NCI-H748 treated with DMSO at 0.1 percent for 48 hours (cell line): ENCODE measurements at places on chromosomes 13 and 19.

DNA sequence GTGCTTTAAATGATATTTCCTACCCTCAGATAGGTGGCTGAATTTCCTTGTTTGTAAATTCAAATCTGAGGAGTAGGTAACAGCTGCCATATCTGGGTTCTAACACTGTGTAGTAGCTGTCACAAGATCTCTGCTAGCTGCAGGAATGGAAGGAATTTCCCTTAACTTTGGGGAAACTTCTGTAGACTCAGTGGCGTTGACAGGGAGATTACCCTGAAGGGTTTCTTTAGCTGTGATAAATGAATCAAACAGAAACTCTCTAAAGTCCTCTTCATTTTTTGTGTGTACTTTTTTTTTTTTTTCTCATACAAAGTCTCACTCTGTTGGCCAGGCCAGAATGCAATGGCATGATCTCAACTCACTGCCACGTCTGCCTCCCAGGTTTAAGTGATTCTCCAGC lies 5.3 kb upstream of the EPSTI1 start:
- no peak for DNase-seq

DNA sequence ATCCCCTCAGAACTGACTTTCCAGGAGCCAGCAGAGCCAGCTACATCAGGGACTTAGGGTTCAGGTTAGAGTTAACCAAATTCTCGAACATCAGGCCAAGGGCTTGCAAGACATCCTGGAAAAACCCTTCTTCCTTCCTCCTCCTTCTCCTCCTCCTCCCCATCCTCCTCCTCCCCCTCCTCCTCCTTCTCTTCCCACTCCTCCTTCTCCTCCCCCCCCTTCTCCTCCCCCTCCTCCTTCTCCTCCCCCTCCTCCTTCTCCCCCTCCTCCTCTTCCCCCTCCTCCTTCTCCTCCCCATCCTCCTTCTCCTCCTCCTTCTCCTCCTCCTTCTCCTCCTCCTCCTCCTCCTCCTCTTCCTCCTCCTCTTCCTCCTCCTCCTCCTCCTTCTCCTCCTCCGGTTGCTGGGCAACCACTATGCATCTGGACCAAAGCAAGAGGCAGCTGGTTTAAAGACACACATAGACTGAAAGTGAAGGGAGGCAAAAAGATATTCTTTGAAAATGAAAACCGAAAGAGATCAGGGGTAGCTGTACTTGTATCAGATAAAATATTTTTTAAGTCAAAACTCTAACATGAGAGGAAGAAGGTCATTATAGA lies 5.9 kb upstream of the CCL25 start:
- DNase-seq = no peak

DNA sequence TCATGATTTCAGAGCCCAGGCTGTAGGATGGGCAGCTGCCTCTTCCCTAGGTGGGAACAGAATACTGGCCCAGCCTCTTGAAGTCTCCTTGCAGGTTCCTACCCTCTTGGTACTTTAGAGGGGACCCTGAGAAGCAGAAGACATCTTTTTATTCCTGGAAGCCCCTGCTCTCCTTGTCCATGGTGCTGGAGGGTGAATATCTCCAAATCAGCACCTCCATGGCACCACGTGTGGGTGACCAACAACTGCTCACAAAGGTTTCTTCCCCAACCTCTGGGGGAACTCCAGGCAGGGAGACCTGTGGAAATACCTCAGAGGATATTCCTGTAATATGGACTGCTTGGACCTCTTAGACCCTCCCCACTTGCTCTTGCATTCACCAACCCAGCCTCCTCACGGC lies 48.1 kb upstream of the TSHZ3 start:
- DNase-seq = no peak

DNA sequence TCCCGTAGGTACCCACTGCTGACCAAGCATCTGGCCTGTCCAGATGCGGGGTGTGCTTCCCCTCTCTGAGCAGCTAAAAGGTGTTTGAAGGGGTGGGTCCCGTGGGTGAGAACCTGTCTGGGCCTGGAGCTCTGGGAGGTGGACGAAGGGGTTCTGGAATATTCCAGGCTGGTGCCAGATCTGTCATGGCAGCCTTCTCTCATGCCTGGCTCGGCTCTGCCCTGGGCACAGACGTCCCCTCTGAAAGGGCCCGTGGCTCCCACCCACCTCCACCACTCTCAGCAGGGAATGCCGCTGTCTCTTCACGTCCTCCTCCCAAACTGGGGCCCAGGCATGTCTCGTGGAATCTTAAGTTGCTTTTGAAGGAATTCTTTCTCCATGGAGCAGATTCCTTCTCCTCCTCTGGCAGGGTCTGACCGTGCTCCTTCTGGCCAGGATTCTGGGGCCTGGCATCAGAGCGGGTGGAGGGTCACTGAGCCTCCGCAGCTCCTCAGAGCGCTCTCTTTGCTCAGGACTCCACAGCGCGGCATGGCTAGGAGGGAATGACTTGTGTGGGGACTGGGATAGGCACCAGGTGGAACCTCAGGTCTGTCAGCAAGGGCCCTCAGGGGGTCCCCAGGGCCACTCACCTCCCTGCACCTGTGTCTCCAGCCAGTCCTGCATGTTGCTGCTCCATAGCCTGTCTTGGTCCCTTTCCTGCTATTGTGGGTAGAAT lies 5.9 kb upstream of the MCF2L start:
- no peak for DNase-seq

DNA sequence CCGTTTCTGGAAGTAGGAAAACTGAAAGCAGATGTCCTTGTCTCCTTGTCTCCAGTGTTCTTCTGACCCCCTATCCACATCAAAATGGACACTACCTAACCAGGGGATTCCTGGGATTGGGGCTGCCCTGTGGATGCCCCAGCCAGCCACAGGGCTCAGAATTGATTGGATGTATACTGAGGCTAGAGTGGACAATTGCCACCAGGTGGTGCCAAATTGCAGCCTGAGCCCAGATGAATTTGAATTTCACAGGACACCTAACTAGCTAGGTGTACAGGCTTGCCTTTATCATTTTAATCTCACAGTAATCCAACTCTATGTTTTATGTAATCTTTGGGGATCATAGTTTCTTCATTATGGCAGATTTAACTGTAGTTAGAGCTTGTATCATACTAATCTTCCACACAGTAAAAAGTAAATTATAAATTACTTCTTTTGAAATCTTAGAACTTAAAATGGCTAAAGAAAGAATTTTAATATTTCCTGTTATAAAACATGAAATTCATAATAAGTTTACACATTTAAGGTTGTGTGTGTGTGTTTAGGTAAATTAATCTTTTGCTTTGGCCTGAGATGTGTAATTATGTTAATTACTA lies 58.0 kb downstream of the PIBF1 start:
- peak; percentile 60 for DNase-seq

GRCh38 chr13:61110732-61111131 lies 304.9 kb downstream of the PCDH20 start:
- no peak for DNase-seq

DNA sequence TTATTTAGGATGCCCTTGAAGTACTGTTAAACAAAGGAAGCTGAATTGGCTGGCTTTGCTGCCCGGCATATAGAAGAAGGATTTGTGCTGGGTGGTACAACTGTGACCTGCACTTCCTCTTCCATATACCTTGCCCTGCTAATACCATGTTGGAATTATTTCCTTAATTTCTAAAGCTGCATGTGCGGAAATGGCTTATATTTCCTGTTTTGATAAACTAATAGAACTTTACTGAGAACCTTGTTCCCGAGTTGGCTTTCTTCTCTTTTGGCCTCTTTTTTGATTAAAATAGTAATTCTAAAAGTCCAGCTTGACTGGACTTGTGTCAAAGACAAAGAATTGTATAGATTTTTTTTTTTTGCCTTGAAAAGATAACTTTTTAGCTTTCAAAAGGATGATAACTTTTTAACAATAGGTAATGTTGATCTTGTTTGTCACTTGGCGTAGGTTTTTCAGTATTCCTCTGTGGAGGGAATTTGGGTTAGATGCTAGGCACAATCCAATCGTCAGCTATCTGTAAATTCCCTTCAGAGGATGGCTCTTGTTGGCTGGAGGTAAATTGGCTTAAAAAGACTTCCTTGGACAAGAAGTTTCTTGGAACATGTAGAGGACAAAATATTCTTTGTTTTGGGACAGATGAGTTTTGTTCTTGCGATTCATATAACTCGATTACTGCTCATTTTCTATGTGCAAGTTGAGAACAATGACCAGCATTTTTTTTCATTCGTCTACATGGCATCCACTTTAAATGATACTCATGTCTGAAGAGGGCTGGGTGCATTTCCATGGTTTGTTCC lies 41.4 kb downstream of the COL4A2 start:
- DNase-seq = no peak

DNA sequence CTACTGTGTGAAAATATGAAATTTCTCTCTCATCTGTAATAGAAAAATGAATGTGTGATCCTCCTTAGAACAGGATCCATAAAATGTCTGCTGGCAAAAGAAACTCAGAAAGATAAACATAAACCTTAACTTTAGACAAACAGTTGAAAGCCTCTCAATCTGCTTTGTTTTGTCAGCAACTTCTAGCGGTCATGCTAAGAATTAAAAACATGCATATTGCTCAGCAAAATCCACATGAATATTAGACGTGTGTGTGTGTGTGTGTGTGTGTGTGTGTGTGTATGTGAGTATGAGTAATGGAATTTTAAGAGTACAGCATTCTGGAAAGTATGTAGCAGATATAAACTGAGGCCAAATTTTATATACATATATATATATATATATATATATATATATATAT lies 1779.2 kb upstream of the MIR17HG start:
- no peak for DNase-seq

- DNase-seq = no peak
Measured at GRCh38 chr13:112245179-112245724, 130.9 kb upstream of the SPACA7 start.

- DNase-seq = no peak
Measured at GRCh38 chr13:111530137-111530870, 209.9 kb downstream of the TEX29 start.
